ENCODE measurements at places on chromosomes 4 and X.
A peak's percentile ranks its signal among the peaks of the same experiment; 100 is the strongest.

- DNase-seq: no peak
Observed at GRCh38 chrX:9758021-9758638, 7.5 kb downstream of the GPR143 start.

DNA sequence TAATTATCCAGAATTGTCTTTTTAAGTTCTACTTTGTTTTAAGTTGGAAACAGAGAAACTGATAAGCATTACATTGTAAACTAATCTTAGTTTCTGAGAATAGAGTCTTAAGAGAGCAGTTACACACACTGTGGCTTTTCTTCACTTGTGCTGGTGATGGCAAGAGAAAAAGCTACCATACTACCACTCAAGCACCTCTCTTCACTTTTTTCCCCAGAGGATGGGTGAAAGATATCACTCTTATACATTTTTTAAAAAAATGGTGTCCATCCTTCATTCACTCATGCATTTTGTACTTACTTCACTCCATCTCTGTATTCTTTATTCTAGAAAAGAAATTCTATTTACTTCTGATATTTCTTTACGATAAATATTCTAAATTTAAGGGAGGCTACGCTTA lies 42.5 kb upstream of the GRID2 start:
- no peak for DNase-seq

- no peak for DNase-seq
Observed at GRCh38 chrX:29992083-29992482, 223.3 kb upstream of the MAGEB2 start.

DNA sequence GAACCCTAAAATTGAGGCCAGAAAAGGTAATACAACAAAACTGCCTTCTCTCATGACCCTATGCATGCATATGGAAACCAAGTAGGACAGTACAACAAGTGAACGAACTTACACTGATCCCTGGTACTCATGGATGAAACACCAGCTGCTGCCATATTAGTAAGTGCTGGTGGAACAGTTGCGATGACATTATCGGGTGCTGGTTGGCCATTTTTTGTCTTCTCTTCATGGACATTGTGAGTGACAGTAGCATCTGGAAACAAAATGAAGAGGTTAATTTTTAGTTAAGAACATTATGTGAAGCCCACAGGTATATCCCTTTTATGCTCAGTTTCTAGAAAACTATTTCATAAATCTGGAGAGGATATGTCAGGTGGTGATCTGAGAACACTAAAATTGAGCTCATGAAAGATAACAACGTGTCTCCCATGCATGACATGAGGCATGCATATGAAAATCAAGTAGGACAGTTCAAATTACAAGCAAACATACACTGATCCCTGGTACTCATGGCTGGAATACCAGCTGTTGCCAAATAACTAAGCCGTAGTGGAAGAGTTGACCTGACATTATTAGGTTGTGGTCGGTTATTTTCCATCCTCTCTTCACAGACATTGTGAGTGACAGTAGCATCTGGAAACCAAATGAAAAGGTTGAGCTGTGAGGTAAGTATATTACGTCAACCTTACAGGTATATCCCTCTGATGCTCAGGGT lies 74.2 kb upstream of the CT45A1 start:
- no peak for DNase-seq

GRCh38 chrX:118536687-118537461 lies 41.3 kb downstream of the DOCK11 start:
- peak; percentile 9 for DNase-seq

Data from T-helper 2 cell (primary cell).